ENCODE measurements at places on chromosomes 6 and 20.

DNA sequence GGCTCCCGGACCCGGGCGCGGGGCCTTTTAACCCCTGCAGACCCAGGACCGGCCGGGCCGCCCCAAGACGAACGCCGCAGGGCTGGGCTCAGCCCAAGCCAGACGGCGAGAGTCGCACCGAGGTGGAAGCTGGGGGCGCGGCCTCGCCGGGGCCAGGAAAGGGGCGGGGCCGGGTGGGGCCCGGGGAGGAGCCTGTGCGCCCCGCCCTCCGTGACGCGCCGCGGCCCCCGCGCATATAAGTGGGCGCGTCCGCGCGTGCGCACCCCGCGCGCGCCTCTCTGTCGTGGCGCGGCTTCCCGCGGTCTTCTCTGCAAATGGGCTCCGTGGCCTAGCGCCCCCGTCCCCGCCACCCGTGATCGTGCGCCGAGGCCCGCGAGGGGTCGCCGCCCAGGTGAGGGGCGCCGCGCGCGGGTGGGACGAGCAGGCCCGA, at the start of gene PPDPF:
PPDPF (plus strand) TSS at position 262 of the 430 bp plus-strand sequence. CDS start 544 bp downstream, outside the sequence.
- DNase-seq: peak; percentile 86

GRCh38 chr6:39876826-39877225, 57.4 kb downstream of the MOCS1 start:
- DNase-seq: no peak

GRCh38 chr6:23559587-23560343, 566.2 kb upstream of the NRSN1 start:
- peak; percentile 40 for DNase-seq

DNA sequence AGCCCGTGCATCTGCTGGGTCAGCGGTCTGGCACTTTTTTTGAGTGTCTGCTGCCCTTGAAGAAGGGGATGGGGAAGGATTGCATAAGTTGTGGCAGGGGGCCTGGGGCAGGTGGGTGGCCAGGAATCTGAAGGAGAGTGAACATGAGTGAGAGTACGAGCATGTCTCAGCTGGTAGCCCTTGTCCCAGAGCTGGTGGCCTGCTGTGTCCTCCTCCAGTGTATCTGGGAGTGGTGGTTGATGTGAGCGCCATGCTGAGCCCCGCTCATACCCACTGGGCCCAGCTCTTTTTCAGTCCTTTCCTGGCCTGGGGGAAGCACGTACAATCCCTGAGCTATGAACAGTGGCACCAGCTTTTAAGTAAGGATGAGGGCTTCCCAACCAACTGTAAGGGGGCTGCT, 136.2 kb upstream of the AGPAT4 start:
- DNase-seq: no peak

GRCh38 chr6:129786548-129786947, 74.6 kb downstream of the TMEM244 start:
- DNase-seq: no peak

GRCh38 chr20:21105429-21106170, 558 bp downstream of the LINC00237 start:
- DNase-seq: no peak

Data from liver (tissue), 10 donors.